Hematopoietic multipotent progenitor cell treated with erythropoietin and hydrocortisone succinate and interleukin-3 and kit ligand, for 15 days (in vitro differentiated cells): ENCODE measurements at places on chromosomes 2 and 18.
A peak's percentile ranks its signal among the peaks of the same experiment; 100 is the strongest.

GRCh38 chr2:172655091-172655837 lies 80.4 kb upstream of the RAPGEF4 start:
- no peak for DNase-seq

DNA sequence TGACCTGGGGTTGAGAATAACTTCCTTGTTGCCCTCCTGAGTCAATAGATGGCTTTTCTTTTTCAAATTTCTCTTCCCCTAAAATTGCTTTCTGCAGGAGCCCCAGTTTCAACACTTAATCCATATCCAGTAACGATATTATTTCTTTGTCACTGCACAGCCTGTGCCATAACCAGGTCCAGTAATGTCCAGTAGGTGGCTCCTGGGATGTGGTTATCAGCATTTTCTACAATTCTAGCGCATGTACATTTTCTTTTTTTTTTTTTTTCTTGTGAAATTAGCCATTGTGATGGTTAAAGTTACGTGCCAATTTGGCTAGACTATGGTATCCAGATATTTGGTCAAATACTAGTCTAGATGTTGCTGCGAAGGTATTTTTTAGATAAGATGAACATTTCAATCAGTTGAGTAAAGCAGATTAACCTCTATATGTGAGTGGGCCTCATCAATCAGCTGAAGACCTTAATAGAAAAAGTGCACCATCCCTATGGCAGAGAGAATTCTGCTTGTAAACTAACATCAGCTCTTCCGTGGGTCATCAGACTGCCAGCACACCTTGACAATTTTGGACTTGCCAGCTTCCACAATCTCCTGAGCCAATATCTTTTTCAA lies 72.9 kb upstream of the SCG2 start:
- DNase-seq: no peak

- DNase-seq: no peak
These were observed 28.9 kb downstream of the TCF23 start for GRCh38 chr2:27177441-27178351.

DNA sequence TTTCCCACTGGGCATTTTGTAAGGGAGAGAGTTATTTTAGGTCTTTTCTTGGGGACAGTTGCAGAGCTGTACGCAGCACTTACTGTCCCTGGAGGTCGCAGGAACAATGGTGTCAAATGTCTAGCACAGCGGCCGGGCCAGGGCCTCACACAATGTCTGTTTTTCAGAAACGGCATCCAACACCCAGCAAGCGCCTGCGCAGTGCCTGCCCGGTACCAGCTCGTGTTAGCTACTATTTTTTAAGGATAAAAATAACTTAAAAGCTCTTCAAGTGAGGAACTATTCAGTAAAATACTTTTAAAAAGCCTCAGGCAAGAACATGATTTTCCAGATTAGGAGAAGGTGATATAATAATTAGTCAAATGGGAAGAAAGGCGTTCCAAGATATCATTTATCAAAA lies 90.0 kb downstream of the MBP start:
- DNase-seq: no peak

DNA sequence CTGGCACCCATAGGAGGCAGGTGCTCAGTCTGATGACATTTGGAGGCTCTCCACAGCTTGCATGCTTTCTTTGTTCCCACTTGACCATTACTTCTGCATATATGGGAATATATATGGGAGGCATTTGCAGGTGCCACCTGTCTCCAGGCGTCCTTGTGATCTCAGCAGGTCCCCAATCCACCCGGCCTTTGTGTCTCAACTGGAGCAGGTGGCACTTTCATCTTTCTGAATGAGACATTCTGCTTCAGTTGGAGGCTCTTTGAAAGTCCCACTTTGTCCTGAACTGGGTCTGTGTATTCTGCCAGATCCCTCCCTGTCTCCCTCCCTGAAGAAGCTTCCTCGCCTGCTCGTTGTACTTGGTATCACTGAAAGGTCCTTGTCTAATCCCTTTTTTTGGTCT lies 318.1 kb upstream of the EPAS1 start:
- no peak for DNase-seq

DNA sequence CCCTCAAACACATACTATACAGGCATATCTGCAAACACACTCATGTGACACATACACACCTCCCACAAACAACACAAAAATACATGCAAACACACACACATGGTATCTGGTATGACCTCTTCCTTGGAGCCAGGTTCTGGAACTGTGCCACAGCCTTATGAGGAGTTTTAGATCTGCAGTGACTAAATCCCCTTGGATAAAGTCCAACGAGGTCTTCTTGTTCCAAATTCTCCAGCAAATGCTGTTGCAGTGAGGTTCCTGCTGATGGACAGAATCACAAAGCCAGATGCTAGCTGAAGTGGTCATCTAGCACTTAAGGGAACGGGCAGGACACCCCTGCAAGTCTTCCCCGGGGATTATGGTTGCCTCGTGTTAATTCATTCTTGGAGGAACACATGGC lies 54.5 kb upstream of the DAPL1 start:
- no peak for DNase-seq

DNA sequence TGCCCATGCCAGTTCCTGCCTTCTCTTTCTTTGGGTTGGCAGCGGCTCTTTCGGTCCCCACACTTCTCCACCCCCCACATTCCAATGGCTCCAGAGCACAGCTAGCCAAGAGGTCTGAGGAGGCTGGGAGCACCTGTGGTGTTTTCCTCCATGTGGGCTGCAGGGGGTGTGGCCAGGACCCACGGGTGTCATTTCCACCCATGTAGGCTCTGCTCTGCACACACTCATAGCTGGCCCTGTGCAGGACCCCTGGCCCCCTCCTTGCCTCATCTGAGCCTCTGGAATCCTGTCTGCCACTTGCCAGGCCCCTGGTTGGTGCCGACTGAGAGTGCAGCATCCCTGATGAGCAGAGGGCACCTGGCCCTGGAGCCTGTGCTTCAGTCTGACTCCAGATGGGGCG lies 46.3 kb downstream of the DYSF start:
- no peak for DNase-seq

DNA sequence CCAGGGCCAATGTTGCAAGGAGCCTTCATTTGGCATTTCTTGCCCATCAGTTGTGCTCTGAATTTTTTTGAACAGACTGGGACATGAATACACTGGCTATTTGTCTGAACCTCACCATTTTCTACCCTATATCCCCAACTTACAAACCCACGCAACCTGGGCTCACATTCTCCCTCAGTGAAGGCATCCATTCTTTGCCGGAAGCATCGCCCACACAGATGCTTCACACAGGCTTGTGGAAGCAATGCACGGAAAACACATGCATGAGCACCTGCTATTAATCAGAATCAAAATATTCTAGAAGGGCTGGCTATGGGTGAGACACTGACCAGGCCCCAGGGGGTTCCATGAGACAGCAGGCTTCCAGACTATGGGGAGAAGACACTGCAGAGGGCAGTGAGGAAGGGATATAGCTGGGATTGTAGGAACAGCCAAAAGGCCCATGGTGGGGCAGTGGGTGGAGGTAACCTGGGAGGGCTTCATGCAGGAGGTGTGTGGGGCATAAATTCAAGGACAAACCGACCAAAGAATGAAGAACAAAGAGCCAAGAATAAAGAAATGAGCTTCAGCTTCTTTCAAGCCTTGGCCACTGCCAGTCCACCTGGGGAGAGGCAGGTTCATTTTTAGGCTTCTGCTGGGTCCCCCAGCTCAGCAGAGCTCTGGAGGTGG lies 261.5 kb downstream of the CELF4 start:
- no peak for DNase-seq

DNA sequence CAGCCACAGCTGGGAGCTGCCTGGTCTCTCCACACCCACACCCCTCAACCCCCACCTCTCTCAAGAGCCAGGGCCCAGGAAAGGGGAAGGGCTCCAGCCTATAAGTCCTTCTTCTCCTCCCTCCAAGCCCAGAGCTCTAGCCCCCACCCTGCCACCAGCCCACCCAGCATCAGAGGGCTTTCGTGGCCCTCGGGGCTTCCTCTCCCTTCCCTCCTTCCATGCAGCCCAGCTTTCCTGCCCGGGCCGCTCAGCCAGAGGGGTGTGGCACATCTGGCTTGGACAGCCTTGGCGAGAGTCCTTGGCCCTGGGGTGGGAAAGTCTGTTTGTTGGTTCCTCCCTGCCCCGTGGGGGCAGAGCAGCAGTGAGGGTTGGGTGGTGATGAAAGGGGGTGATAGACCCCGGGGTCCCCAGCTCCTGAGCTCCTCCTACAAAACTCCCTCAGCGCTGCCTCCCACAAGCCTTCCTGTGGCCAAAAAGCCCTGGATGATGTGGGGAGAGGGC lies 7.0 kb downstream of the TNS1 start:
- no peak for DNase-seq

DNA sequence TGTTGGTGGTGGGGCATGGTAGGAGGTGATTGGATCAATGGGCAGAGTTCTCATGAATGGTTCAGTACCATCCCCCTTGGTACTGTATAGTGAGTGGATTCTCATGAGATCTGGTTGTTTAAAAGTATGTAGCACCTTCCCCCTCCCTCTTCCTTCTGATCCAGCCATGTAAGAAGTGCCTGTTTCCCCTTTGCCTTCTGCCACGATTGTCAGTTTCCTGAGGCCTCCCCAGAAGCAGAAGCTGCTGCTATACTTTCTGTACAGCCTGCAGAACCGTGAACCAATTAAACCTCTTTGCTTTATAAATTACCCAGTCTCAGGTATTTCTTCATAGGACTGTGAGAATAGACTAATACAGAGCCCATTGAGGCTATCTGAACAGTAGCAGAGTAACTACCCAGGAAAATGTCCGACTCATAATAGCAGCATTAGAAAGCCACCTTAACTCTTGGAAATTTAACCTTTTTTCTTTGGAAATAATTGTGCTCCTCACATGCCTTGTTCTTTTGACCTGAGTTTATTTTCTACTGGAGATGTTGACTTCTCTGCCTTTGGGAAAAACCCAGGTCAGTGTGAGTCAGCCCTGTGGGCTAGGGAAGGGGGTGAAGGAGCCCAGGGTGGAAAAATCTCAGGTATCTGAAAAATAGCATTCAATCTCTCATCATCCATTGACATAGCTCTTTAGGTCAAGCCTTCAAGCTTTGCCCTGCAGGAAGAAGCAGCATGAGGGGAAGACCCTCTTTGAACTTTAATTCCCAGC lies 18.1 kb downstream of the CYP1B1 start:
- DNase-seq: no peak

GRCh38 chr2:105498281-105498846 lies 99.5 kb upstream of the FHL2 start:
- no peak for DNase-seq

GRCh38 chr2:28333606-28334526 lies 58.8 kb upstream of the FOSL2 start:
- no peak for DNase-seq

- no peak for DNase-seq
These were observed 324.0 kb downstream of the RNF144A start for GRCh38 chr2:7241041-7241745.

GRCh38 chr2:229363185-229363814 lies 92.2 kb upstream of the PID1 start:
- DNase-seq: no peak

DNA sequence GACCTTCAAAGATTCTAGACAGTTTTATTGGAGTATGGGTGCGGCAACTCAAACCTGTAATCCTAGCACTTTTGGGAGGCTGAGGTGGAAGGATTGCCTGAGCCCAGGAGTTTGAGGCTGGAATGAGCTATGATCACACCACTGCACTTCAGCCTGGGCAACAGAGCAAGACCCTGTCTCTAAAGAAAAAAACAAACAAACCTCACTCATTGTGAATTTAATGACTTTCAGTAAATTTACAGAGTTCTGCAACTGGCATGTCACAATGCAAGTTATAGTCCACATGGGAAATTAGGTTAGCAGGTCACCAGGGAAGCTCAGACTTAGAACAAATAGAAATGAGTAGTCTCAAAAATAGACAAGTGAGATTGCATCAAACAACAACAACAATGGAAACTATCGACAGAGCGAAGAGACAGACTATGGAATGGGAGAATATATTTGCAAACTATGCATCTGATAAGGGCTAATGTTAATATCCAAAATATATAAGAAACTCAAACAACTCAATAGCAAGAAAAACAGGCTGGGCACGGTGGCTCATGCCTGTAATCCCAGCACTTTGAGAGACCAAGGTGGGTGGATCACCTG lies 6.7 kb upstream of the NRBP1 start:
- DNase-seq: no peak

DNA sequence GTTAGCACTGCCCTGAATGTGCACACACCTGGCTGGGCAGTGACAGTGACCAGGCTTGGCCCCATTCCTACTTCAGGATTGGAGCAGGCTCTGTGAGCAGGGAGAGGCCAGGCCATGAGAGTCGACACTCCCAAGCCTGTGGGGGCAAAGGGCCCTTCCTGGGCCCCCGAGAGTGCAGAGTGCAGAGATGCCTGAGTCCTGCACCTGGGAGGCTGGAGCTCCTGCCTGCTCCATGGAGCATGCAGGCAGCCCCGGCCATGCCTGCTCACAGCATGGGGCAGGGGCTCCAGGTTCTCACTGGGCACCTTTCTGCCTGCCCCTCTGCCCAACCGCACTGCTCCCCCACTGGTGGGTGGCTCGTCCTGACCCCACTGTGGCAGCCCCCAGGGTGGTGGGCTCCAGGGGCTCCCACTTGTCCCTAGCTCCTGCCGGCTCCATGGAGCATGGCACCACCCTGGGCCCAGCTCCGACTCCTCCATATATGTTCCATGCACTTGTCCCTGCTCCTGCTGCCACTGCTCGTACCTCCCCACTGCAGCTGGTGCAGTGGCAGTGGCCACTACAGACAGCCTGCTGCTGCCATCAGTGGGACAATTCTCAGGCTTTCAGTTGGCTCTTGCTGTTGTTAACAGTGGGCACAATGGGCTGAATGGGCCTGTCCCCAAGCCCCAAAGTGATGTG lies 282.0 kb downstream of the RPRM start:
- no peak for DNase-seq

- DNase-seq: peak; percentile 27
These were observed 65.1 kb downstream of the INPP4A start for GRCh38 chr2:98509542-98510321.

GRCh38 chr18:31677592-31677991 lies 6.8 kb downstream of the B4GALT6 start:
- no peak for DNase-seq

DNA sequence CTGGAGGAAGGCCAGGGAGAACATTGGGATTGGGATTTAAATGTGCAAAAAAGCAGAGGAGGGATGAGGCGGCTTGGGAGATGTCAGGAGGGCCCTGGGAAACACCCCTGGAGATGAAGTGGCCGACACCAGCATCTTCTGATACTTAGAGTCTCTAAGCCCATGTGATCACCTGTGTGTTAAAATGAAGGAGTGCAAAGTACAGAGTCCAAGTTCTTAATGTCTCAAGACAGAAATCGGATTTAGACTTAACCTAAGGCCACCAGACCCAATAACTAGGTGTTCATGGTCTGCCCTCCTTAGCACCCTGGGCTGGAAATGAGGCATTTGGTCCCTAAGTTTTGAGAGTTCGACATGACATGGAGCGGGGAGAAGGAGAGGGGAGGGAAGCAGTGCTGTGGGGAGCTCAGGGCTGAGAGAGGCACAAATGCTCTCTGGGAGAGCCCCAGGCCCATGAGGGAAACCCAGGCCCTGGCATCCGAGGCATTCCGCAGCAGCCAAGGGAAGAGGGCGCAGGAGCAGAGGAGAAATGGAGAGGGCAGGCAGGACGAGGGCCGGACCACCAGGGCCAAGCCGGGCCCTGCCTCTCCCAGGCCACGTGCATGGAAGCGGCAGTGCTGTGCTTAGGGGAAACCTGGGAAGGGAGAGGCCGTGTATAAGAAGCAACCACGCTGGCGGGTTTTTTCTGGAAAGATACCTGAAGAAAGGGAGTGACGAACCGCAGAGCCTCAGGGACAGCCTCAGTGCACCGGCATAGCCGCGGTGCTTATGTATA lies 63.3 kb downstream of the SFXN5 start:
- no peak for DNase-seq

GRCh38 chr2:73938718-73939352 lies 12.2 kb downstream of the DGUOK start:
- DNase-seq: no peak
